Globus pallidus (tissue), 1 donor: ENCODE measurements at places on chromosomes 4 and X.
A peak's percentile ranks its signal among the peaks of the same experiment; 100 is the strongest.

- DNase-seq: peak; percentile 26
Observed at GRCh38 chr4:67393699-67394281, 151.5 kb downstream of the CENPC start.

GRCh38 chrX:78950009-78950835, 5.0 kb downstream of the P2RY10 start:
- no peak for DNase-seq

- DNase-seq: no peak
Observed at GRCh38 chr4:72951628-72952027, 117.9 kb downstream of the COX18 start.

GRCh38 chrX:120144178-120144844, 14.1 kb upstream of the RHOXF2 start:
- no peak for DNase-seq

GRCh38 chr4:125316791-125317524, 2.2 kb downstream of the FAT4 start:
- DNase-seq: no peak

DNA sequence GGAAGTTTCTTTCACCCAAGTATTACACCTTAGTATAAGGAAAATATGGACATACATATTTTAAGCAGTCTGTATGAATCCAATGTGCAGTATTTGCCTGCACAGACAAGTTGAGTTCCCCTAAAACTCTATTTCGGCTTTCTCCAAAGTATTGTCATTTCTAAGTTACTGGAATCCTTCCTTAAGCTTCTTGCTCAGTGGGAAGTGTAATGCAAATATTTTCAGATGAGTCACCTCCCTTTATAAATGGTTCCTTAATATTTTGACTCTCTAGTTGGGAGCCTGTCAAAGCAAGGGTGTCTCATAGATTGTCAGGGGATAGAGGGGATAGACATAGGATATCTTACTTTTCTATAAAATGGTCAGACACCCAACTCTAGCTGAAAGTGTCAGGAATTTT, 178.6 kb downstream of the NAA11 start:
- no peak for DNase-seq
